RKO (cell line): ENCODE measurements at places on chromosomes 2 and 18.

DNA sequence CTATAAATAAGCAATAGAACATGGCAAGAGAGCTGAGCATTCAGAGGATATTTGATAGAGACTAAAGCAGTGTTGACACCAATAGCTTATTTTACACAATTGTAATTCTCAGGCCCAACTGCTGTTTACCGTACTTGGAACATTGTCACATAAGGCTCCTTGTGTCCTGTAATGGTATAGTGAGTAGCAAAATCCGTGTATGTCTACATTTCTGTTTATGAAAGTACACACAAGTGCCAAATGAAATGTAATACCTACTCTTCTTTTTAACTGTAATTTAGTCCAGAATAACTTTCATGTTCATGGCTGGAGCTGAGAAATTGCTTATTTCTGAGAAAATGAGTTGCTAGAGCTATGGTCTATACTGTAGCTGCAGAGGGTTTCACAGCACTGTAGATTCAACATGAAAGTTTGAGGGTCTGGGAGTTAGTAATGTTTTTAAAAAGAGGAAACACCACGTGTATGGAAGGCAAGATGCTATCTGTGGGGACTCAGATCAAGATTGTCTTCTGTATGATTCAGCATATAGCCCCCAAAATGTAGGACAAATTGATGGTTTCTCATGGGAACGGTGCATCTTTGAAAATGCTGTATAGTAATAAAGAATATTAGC lies 110.2 kb upstream of the NOSTRIN start:
- DNase-seq: no peak

DNA sequence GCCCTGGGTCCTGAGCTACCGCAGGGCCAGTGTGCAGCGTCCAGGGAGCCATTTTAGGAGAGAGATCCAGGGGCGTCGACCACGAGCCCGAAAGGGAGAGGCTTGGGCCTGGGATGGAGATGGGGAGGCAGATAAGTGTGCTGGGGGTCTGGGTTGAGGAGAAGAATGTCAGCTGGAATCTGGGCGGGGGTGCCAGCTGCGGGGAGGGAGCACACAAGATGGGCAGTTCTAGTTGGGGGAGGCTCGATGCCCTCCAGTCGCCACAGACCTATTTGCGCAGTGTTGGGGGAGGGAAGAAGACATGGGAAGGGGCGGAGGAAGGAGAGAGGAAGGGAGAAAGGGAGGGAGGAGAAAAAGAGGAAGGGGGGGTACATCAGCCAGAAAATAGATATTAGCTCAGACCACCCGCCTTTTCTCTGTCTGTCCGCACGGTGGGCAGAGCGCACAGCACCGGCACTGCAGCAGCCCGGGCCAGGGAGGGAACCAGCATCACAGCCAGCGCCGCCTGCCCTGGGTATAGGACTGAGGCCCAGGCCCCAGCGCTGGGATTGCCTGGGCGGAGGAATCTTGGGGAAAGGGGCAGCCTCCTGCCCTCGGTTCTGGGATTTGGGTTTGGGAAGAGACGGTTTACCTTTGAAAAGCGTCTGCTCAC lies 1.9 kb upstream of the HOXD11 start:
- DNase-seq: no peak

- DNase-seq: no peak
These were observed 172.5 kb downstream of the MAIP1 start for GRCh38 chr2:200127848-200128247.

GRCh38 chr2:231170055-231170454 lies 28.4 kb upstream of the ARMC9 start:
- no peak for DNase-seq

GRCh38 chr18:50441016-50441415 lies 66.2 kb downstream of the SKA1 start:
- DNase-seq: no peak

DNA sequence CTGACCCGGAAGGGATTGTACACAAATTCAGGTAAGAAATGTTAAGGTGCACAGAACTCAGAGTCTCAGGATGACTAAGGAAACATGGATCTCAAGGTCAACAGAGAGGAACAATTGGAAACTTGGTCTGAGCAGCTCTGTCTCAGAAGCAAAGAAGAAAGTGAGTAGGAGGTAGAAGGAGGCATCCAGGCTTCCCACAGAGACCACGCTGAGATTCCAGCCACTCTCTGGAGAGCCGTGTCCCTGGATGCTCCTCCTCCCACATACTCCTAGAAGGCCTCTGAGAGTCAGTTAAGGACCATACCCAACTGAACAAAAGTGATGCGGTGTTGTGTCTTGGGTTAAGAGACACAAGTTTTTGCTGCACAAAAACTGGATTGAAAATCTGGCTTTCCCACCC lies 8.6 kb upstream of the PLB1 start:
- no peak for DNase-seq

DNA sequence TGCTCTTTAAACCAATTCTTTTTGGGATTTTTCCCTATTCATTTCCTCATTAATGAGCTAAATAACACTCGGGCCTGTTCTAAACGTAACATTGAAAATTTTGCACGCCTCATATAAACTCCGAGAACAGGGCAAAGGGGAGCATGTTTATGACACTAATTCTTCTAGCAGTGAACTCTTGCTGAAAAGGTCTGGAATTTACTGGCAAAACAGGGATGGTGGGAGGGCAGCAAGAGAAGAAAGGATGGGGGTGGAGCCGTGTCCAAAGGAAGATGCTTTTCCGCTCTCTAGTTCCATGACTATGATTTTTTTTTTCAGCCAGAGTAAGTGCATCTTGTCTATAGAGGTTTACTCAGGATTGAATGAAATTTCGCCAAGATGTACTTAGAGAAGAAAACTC lies 50.0 kb upstream of the IL1R1 start:
- no peak for DNase-seq

DNA sequence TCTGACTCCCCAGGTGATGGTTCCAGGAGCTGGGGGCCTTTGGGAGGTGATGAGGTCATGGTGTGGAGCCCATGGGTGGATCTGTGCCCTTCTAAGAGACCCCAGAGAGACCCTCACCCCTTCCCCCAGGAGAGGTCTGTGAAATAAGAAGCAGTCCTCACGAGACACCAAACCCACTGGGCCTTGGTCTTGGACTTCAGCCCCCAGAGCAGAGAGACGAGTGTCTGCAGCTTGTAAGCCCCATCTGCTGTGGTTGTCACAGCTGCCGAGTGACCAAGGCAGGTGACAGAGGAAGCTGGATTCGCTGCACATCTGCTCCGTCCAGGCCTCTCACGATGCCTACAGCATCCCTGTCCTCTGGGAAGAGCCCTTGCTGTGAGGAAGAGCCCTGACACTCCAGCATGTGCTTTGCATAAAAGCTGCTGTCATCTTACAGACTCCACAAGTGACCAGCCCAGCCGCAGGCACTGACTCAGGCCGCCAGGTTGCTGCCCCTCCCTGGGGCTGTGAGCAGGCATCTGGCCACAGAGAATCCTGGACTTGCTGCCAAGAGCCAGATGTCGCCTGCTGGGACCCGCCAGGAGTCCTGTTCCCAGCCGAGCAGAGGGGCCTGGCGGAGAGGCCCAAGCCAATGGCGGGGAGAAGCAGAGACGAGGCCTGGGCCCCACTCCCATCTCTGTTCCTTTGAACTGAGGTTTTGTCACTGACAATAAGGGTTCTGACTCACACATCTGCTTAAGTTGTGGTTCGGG lies 150.8 kb downstream of the PXDN start:
- peak; percentile 3 for DNase-seq

- no peak for DNase-seq
These were observed 53.4 kb downstream of the SH3RF3 start for GRCh38 chr2:109182426-109182825.
